ENCODE measurements at places on chromosomes 3 and 15.

- DNase-seq, result no peak
Measured at GRCh38 chr15:35696767-35697231, 150.8 kb upstream of the DPH6 start.

- peak; percentile 40 for DNase-seq
Measured at GRCh38 chr15:50543556-50543955, 2.9 kb downstream of the USP50 start.

- DNase-seq, result no peak
Measured at GRCh38 chr15:84823282-84823878, 6.2 kb downstream of the ALPK3 start.

DNA sequence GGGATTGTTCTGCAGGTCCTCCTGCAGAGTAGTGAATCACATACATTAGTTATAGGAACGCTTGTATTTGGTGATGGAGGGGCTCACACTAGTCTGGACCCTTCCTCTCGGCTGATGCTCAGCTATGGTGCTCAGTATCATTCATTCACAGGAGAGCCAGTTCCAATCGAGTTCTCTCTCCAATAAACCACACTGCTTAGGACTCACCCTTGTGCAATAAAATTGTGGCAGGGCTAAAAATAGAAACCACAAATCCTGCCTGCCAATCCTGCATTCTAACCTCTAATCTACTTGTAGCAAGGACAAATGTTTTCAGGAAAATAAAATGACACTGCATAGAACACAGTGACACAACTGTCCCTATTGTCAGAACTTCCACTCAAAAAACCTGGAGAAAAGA is 138.4 kb upstream of the TBL1XR1 start:
- DNase-seq, result no peak

DNA sequence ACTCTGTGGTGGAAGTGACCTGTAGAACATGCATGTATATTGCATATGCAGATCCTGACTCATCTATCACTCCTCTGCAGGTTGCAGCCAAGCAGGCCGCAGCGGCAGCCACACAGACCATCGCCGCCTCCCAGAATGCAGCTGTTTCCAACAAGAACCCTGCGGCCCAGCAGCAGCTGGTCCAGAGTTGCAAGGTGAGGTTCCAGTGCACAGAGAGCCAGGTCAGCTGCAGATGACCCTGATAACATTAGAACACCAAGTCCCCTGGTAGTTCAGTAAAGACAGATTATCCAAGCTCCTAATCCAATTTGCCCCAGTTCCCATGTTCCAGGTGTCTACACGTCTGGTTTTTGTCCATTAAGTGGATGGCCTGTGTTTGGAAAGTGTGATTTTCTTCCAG is 325.1 kb upstream of the TPM1 start:
- DNase-seq, result no peak
